Sigmoid colon (tissue), 7 donors: ENCODE measurements at places on chromosomes 12 and 14. TPM values are rescaled to one million over a fixed set of nuclear protein-coding genes. Genes with fewer than 3 reads are reported as not detected.

The ACVRL1 gene
- 12.5 TPM for polyA plus RNA-seq

The NPFF gene
- polyA plus RNA-seq: not detected

The HOXC9 gene
- not detected for polyA plus RNA-seq

The LIN7A gene
- 1.1 TPM for polyA plus RNA-seq

The DCD gene
- not detected for polyA plus RNA-seq

The LPAR5 gene
- 4.2 TPM for polyA plus RNA-seq
